ENCODE measurements at places on chromosomes 3 and 15.

GRCh38 chr3:12158387-12159226 is at the start of gene TIMP4:
TSS of gene TIMP4 (minus strand) at chr3:12158912. CDS start at chr3:12158840, 72 bp downstream.
- H3K27ac ChIP-seq = no peak within 1 kb of the TSS
- H3K4me3 ChIP-seq = no peak within 1 kb of the TSS
- no peaks in the 10 kb centered on the region for H3K36me3 ChIP-seq
- DNase-seq = no peak

GRCh38 chr3:127193341-127193740 is 410 bp downstream of the PRR23E start:
- no peaks in the 10 kb centered on the region for H3K4me1 ChIP-seq
- no peaks in the 10 kb centered on the region for H3K36me3 ChIP-seq
- no peaks in the 10 kb centered on the region for H3K27me3 ChIP-seq
- no peak overlapping the region for H3K27ac ChIP-seq

DNA sequence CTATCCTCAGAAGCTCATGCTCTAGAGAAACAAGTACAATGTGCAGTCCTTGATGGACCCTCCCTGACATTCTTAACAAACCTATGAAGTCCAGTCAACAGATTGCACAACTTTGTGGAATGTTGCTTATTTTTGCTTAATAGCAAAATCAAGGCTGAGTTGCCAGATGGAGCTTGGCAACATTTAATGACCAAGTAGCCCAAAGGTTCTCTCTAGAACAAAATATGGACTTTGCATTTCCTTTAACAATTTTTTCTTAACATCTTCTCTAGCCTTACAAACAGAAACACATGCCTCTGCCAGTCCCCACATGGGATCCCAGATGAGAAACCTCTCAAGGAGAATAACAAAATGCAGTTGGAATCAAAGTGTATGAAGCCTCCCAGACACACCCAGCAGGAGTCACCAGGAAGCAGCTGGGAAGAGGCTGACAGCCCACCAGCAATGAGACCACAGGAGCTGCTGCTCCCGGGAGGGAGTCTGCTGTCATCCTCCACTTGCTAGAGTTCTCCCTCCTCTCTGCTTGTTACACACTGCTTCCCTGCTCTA is 422.5 kb upstream of the CDIN1 start:
- no peaks in the 10 kb centered on the region for H3K36me3 ChIP-seq
- H3K27ac ChIP-seq = no peak overlapping the region
- no peak for DNase-seq
- H3K4me3 ChIP-seq = no peak overlapping the region
- no peaks in the 10 kb centered on the region for H3K27me3 ChIP-seq
- H3K4me1 ChIP-seq = no peaks in the 10 kb centered on the region

- no peak overlapping the region for H3K27ac ChIP-seq
- H3K4me1 ChIP-seq = no peaks in the 10 kb centered on the region
- no peak overlapping the region for H3K4me3 ChIP-seq
- no peaks in the 10 kb centered on the region for H3K27me3 ChIP-seq
Measured at GRCh38 chr15:61921093-61921492, 139.2 kb downstream of the VPS13C start.

DNA sequence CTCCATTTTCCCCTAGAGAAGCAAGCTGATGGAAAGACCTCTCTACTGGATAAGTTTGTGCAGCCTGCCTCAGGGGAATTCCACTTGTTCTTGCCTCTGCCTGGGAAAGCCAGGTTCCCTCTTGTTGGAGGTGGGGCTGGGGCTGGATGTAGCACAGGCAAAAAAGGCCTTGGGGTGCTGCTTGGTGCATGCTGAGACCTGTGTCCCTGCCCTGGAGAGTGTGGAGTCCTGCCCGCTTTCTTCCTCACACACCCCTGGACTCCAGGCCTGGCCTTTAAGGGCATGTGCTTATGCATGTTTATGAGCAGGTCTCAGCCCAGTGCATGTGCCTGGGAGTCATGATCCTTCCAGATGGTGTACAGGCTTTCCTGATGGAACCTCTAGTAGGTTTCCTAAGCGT is 23.5 kb upstream of the JMJD7 start:
- H3K27me3 ChIP-seq = no peaks in the 10 kb centered on the region
- peaks cover 6% of the 10 kb centered on the region for H3K36me3 ChIP-seq
- DNase-seq = no peak

GRCh38 chr15:93035953-93036810 is 52.8 kb downstream of the RGMA start:
- no peak overlapping the region for H3K4me3 ChIP-seq
- H3K36me3 ChIP-seq = no peaks in the 10 kb centered on the region
- peaks cover 8% of the 10 kb centered on the region for H3K4me1 ChIP-seq

Measured in CD4-positive, alpha-beta memory T cell (primary cell).